ENCODE measurements at places on chromosomes 3 and 15.

- DNase-seq = no peak
Observed at GRCh38 chr15:71921191-71921590, 110.8 kb downstream of the NR2E3 start.

GRCh38 chr3:12948891-12949711 is 107.7 kb upstream of the RPL32 start:
- no peak for DNase-seq

DNA sequence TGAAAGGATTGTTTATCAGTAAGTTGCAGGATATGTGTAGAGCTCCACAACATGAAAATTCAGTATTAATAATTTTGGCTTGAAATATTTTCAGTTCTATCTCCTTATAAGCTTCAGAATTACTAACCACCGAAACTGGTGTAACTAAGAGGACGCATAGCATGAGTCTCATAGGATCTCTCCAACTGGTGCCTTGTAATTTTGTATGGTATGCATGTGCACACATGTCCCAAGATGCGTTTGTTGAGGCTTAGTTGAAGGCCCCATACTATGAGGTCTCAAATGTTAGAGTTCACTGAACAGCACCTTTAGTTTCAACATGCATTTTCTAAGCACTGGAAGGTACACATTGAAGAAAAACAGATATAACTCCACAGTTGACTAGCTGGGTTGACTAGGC is 195.4 kb downstream of the TP63 start:
- no peak for DNase-seq

- DNase-seq = no peak
Observed at GRCh38 chr3:64079369-64080150, 56.3 kb upstream of the PSMD6 start.

GRCh38 chr15:36347272-36347858 is 232.1 kb upstream of the CDIN1 start:
- no peak for DNase-seq

Data from pancreas (tissue), 10 donors.